ENCODE measurements at places on chromosomes 6 and 20.

- no peak for DNase-seq
Observed at GRCh38 chr6:34229877-34230276, 6.8 kb upstream of the HMGA1 start.

DNA sequence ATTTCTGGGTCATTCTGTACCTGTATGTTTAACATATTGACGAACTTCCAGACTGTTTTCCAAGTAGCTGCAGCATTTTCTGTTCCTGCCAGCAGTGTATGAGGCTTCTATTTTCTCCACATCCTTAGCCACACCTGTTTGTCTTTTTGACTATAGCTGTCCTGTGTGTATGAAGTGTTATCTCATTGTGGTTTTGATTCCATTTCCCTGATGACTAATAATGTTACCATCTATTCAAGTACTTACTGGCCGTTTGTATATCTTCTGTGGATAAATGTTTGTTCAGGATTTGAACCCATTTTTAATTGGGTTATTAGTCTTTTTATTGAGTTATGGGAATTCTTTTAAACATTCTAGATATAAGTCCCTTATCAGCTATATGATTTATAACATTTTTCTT lies 95.2 kb downstream of the JAG1 start:
- DNase-seq: no peak

DNA sequence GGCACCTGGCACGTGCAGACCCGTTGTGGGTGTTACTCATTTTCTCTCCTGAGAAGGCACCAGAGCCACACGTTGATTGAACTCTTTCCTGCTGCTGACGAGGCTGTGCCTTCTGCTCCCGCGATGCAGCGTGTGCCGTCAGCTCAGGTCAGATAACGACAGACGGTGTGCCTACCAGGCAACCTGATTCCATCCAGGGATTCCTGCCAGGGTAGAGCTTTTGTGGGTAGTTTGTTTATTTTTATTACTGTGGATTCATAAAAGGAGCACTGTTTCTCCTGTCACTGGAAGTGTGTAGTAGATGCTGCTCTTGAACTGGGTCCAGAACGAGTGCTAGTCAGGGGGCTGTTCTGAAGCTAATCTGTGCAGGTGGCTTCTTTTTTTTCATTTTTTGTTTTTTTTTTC lies 20.7 kb downstream of the PRPF6 start:
- DNase-seq: no peak

- no peak for DNase-seq
Observed at GRCh38 chr20:12057778-12058177, 140.1 kb downstream of the BTBD3 start.
